Peyer's patch (tissue), 4 donors: ENCODE measurements at places on chromosomes 3 and 15. TPM values are rescaled to one million over a fixed set of nuclear protein-coding genes. Genes with fewer than 3 reads are reported as not detected.

GRCh38 chr3:190860521-190860920 lies 2.0 kb downstream of the GMNC start:
- no peak for DNase-seq

- DNase-seq: no peak
Measured at GRCh38 chr15:85312929-85313331, 67.5 kb upstream of the AKAP13 start.

- no peak for DNase-seq
Measured at GRCh38 chr3:55947406-55947805, 460.3 kb upstream of the WNT5A start.

GRCh38 chr15:82749951-82750830 lies 40.5 kb upstream of the AP3B2 start:
- DNase-seq: peak; percentile 89

DNA sequence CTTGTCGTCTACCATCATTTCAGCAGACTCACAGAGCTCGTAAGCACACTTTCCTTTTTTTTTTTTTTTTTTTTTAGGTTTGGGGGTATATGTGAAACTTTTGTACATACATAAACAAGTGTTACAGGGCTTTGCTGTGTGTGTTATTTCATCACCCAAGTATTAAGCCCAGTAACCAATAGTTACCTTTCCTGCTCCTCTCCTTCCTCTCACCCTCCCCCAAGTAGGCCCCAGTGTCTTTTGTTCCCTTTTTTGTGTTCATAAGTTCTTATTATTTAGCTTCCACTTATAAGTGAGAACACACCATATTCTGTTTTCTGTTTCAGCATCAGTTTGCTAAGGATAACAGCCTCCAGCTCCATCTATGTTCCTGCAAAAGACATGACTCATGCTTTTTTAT lies 746.8 kb downstream of the GRM7 start:
- no peak for DNase-seq

DNA sequence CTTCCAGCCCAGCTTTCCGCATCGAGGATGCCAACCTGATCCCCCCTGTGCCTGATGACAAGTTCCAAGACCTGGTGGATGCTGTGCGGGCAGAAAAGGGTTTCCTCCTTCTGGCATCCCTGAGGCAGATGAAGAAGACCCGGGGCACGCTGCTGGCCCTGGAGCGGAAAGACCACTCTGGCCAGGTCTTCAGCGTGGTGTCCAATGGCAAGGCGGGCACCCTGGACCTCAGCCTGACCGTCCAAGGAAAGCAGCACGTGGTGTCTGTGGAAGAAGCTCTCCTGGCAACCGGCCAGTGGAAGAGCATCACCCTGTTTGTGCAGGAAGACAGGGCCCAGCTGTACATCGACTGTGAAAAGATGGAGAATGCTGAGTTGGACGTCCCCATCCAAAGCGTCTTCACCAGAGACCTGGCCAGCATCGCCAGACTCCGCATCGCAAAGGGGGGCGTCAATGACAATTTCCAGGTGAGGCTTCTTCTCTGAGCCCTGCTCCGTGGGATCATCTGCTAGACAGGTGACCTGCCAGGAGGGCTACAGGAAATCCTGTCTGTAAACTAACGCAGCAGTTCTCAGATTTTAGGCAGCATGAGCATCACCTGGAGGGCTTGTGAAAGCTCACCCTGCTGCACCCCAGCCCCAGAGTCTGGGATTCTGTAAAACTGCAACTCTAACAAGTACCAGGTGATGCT lies 1.6 kb downstream of the THBS1 start:
- DNase-seq: no peak

The MST1R gene
- total RNA-seq: 177 TPM

GRCh38 chr15:85011160-85011571 lies 29.5 kb downstream of the PDE8A start:
- no peak for DNase-seq

DNA sequence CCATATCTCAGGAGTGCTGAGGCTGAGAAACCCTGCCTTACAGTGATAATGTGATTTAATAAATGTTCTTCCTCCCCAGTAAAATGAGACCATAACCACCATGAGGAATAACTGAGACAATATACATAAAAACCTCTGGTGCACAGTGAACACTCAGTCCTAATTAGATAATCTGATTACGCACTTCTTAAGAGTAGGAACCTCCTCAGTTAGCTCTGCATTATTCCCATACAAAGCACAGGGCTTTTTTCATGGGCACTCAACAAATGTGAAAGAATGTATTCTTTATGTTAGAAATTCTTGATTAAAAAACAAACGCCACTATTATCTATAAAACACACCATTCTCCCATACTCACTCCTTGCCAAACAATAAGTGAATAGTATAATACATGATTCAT lies 97.0 kb downstream of the TNIK start:
- DNase-seq: no peak

The ALS2CL gene
- 92.0 TPM for total RNA-seq

The SYNPR gene
- not detected for total RNA-seq

The ABHD14A gene
- total RNA-seq: 5.3 TPM

The GOLGA6L4 gene
- total RNA-seq: 1.1 TPM

GRCh38 chr3:48507256-48508061 lies 3.5 kb upstream of the SHISA5 start:
- peak; percentile 78 for DNase-seq

- DNase-seq: no peak
Measured at GRCh38 chr3:157611536-157612076, 108.4 kb upstream of the VEPH1 start.

DNA sequence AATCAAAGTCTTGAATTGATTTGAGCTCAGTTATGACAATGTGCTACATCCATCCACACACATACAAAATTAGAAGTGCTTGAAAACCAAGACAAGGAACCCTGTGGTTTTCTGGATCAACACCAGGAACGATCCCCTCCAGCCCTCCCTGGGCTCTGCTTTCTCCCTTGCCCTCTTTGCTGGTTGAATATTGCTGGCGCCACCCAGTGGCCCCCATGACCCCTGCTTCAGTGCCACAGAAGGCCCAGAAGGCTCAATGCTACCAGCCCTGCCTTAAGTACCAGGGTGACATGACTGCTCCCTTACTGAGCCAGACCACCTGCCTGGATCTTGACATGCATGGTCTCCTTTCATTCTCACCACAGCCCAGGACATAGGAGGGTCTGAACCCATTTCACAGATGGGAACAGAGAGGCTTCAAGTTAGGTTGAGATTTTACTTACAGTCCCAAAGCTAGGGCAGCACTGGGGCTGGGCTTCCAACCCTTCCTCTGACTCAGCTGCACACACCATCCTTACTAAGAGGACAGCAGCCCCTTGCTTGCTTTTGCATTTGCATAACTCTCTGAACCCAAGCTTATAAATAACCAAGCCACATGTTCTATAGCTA lies 15.0 kb downstream of the IL12A start:
- peak; percentile 37 for DNase-seq

GRCh38 chr3:188860147-188860546 lies 311.6 kb upstream of the TPRG1 start:
- no peak for DNase-seq

The FBXL22 gene
- total RNA-seq: not detected

The RTP3 gene
- not detected for total RNA-seq

The BAHD1 gene
- total RNA-seq: 22.8 TPM

The LTK gene
- total RNA-seq: 13.8 TPM

GRCh38 chr15:48811325-48811958 lies 573 bp upstream of the CEP152 start:
- DNase-seq: no peak

The TMOD3 gene
- total RNA-seq: 51.8 TPM

The CCDC54 gene
- not detected for total RNA-seq

- DNase-seq: no peak
Measured at GRCh38 chr3:23029001-23029400, 174.1 kb upstream of the UBE2E2 start.

DNA sequence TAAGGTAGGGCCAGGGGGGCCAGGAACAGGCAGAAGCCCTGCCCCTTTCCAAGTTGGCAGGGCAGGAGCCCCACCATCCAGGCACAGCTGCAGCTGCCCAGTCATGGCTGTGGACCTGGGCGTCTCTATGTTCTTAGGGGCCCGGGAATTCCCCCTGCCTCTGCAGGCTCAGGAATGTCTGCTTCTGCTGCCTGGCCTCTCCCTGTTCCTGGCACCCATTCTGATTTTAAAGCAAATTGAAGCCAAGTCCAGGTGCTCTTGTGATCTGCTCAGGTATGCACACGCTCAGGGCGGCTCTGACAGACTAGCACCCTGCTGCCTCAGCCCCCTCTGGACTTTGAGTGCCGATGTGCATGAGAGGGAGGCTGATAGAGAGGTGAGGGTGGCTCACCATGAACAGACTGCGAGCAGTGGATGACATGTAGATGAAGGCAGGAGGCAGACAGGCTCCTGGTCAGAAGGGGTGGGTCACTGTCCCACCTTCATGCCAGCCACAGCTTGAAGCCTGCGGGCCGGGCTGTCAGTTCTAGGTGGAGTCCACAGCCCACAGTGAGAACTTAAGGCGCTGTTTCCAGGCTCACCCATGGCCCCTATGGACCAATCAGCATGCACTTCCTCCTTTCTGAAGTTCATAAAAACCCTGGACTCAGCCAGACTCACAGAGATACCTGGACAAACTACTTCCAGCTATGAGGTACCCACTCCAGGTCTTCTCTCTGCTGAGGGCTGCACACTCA lies 747.8 kb upstream of the GBE1 start:
- DNase-seq: no peak

- DNase-seq: no peak
Measured at GRCh38 chr15:37111427-37111717, 11.0 kb upstream of the MEIS2 start.

DNA sequence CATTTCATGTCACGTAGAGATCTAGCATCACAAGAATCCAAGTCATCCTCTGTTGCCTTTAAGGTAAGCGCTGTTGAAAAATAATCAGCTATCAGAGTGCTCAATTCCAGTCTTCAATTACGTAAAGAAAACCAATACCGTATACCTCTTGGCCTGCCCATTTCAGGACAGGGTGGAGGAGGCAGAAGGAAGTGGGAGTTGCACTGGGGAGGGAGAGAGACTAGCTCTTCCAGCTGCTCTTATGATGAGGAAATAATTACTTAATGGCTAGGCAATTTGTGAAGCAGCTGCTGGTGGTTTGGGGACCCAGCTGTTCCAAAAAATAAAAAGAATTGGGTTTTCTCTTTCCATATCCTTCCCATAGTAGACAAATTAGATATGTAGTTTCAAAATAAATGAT lies 365.8 kb upstream of the MCTP2 start:
- no peak for DNase-seq

The SCG3 gene
- total RNA-seq: 0.85 TPM

The RAD54L2 gene
- 22.1 TPM for total RNA-seq
